ENCODE measurements at places on chromosomes 6 and 20.

- DNase-seq, result no peak
These were observed 143.7 kb downstream of the SMOC2 start for GRCh38 chr6:168584671-168585070.

GRCh38 chr6:49913636-49914375 lies 47.5 kb upstream of the CRISP1 start:
- peak; percentile 69 for DNase-seq

DNA sequence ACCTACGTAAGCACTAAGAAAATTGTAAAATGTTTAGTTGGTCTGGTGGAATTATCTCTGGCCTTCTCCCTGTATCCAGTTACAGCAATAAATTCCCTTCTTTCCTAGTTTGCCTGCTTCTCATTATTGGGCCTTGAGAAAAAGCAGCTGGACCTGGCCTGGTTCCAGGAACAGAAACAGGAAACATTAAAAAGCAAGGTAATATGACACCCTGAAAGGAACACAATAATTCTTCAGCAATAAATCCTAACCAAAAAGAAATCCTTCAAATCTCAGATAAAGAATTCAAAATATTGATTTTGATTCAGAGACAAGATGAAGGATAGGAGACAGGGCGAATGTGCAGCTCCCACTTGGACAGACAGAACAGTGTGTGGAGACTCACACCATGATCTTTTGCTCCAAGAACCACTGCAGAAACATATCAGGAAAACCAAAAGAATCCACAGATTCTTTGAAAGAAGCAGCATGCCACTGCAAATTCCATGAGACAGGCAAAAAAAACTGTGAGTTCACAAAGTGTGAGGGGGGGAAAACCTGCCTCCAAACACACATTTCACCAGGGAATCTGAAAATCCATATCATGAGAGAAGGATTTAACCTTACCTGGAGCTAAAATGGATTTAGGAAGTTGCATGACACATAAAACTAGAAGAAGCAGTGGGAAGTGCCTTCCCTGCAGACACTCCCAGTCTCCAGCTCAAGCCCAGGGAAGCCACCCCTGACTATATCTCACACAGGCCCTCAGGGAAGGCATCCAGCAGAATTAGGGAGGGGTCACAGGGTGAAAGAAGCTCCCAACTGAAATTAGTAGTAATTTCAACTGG lies 28.9 kb downstream of the TREM1 start:
- DNase-seq, result peak; percentile 74

DNA sequence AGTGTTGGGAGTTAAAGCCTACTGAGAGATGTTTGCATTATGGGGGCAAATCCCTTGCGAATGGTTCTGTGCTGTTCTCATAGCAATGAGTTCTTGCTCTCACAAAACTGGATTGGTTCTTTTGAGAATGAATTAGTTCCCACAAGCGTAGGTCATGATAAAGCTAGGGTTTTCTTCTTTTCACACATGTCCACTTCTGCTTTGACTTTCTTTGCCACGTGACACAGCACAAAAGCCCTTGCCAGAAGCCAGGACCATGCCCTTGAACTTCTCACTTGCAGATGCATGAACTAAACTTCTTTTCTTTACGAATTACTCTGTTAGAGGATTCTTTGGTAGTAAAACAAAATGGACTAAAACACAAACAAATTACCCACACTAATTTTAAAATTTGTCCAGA lies 922.8 kb downstream of the EPHA7 start:
- peak; percentile 60 for DNase-seq

GRCh38 chr6:6923605-6924004 lies 184.2 kb upstream of the RREB1 start:
- DNase-seq, result no peak

DNA sequence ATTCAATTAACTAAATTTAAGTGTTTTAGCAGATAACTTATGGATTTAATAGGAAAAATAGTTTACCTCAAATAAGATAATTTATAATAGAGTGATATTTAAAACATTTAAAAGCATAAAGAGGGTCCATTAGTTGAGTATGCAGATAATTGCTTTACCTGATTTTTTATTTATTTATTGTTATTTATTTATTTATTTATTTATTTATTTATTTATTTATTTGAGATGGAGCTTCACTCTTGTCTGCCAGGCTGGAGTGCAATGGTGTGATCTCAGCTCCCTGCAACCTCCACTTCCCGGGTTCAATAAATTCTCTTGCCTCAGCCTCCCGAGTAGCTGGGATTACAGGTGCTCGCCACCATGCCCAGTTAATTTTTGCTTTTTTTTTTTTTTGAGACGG lies 982.9 kb downstream of the TFAP2A start:
- DNase-seq, result no peak

- no peak for DNase-seq
These were observed 28.4 kb upstream of the OSTM1 start for GRCh38 chr6:108102965-108103364.

DNA sequence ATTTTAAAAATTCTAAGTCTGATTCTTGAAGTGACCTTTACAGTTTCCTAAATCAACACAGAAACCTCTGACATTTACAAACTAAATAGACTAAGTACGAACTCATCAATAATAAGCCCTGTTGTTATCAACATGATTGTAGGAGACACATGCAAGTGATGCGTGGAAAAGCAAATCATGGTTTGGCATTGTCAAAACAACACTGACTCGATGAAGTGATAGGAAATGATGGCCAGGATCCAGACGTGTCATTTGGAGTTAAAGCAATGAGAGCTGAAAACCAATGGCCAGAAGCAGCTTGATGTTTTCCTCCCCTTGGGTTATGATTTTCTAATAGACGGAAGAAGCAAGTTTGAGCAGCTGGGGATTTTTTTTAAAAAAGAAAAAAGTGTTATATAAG lies 117.4 kb upstream of the FAM184A start:
- DNase-seq, result peak; percentile 33

- DNase-seq, result no peak
These were observed 16.2 kb upstream of the TREM1 start for GRCh38 chr6:41302638-41303037.

GRCh38 chr6:148358196-148358785 lies 15.7 kb downstream of the SASH1 start:
- DNase-seq, result no peak

GRCh38 chr6:73177221-73177944 lies 47.9 kb downstream of the KHDC1L start:
- DNase-seq, result no peak

DNA sequence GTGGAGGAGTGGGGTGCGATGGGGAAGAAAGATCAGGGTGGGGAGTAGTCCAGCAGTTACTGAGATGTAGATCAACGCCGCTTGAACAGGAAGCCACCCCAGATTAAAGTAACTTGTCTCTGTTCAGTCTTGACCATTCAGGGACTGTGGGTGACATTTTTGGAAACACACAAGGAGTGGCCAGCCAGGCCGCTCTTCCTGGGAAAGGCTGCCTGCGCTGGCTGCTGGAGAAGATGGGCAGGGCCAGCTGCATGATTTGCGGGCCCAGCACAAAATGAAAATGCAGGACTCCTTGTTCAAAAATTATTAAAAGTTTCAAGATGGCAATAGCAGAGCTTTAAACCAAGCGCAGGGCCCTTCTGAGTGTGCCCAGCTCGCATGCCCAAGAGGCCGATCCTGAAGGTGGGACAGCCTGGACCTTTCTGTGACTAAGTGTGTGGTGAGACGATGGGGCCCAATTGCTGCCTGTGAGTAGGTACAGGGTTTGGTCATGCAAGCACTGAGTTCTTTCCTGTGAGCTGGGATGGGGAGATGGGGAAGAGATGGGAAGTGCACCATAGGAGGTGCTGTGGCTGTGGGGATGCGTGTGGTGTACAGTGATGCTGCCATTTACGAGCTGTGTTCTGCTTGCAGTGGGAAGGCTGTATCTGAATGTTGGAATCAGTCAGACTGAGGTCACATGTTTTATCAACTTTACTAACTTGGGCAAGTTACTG lies 51.3 kb downstream of the DAAM2 start:
- DNase-seq, result no peak

DNA sequence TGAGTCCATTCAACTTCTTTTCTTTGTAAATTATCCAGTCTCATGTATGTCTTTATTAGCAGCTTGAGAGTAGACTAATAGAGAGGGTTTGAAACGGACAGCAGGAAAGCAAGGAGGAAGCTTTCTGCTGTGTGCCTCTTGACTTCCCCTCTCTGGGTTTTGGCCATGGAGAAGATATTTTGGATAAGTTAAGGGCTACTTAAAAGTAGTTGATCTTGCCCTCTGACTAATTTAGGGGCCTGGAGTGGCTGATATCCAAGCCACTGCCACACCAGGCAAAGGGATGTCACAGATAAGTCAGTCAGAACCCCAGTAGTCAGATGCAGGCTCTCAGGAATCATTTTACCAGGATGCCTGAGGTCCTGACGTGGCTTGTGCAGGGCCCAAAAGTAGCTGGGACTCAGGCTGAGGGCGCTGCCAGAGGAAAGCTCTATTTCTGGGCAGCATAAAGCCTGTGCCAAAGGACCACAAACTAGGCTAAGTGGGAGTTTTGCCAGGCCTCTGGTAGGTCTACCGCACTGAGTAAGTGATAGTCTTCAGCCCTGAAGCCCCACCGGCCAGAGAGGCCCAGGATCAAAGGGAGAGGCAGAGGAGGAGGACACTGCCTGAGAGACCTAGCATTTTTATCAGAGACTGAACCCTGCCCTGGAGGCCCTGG lies 41.6 kb upstream of the IYD start:
- DNase-seq, result no peak

DNA sequence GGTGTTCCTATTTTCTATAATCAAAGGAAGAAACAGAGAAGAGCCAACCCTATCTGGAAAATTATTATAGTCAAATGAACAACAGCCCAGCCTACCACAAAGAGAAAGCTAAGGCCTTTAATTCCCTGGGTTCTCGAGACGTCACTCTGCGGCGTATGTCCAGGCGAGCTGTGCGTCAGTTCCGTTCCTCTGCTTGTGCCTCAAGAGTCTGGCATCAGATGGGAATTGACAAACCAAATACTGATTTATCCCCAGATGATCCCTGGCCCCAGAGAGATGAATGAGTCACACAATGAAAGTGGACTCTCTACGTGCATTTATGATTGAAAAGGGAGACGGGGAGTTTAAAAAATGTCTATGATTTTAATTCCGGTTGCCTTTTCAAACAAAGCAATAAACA lies 151.6 kb upstream of the PDE10A start:
- no peak for DNase-seq

DNA sequence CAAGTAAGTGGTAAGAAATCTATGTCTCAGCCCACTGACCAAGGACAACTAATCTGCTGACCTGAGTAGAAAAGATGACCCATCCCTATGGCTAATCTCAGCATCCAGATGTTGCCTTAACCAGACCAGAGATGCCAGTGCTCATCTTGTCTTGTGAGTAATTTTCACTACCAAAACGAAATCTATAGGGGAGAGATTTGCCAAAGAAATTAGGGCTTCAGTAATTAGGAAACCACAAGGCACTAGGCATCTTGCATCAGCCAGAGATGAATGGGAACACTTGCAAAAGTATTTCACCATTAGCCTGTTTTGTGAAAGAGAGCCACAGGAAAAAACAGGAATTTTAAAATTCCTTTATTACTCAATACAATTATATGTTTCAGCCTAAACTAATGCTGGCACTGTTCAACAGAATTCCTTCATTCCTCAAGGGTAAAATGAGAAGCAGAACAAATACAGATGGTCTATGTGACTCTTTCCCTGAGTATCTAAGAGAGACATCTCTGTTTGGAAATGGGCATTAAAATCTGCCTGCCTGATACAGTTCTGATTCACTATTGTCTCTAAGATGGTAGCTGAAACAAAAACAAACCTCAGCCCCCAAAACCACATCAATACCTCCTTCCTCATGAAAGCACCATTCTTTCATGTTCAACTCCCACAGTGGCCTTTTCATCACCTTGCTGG lies 87.8 kb downstream of the GMDS start:
- DNase-seq, result no peak

DNA sequence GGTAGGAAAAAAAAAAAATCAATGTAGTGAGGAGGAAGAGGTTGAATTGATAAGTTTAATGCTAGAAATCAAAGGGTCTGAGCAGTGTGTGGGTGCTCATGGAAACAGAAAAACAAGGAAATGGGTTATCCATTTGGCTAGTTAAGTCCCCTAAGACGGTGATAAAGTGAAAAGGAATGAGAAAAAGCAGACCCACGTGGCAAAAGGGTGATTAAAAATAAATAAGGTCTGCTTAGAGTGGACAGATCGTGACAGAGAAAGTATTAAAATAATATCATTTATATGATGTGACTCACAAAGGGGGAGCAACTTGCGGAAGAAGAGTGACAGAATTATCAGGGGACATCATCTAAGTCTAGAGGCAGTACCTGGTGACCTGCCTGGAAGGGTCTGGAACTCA lies 251.7 kb upstream of the THEMIS start:
- no peak for DNase-seq

DNA sequence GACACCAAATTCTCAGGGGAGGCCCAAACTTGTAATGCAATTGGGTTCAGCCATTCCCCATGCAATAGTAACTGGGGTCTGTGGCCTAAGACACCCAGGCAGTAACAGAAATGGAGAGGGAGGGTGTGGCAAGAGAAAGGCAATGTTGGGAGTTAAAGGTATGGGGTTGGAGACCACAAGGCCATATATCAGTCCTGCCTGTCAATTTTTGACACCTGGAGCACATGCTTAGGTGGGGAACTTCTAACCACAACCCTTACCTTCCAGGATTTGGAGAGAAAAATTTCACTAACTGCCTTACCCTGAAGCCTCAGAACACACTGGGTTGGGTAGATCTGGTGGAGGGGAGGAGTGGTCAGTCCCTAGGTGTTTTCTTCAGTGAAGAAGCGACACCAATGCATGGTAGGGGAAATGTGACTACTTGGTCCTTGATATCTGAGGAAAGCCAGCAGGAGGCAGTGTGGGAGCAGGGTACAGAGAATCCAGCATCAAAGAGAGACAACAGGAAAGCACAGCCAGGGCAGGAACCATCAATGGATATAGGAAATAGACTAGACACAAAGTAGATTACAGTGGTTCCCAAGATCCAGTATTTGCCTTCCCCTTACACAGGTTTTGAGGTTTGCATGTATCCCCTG lies 6.8 kb upstream of the USP49 start:
- DNase-seq, result peak; percentile 17

- no peak for DNase-seq
These were observed 17.2 kb downstream of the C6orf132 start for GRCh38 chr6:42125231-42125630.

DNA sequence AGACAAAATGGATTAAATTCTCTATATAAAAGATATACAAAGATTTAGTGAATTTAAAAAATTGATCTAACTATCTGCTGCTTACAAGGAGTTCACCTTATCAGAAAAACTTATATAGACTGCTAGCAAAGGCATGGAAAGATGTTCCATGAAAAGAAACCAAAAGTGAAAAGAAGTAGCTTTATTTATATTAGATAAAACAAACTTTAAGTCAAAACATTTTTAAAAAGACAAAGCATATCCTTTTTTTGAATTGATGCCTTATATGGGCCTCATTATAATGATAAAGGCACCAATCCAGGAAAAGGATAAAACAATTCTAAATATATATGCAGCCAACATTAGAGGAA lies 334.2 kb downstream of the MEI4 start:
- DNase-seq, result no peak

GRCh38 chr6:122752459-122752858 lies 27.1 kb upstream of the FABP7 start:
- peak; percentile 51 for DNase-seq

- no peak for DNase-seq
These were observed 17.7 kb downstream of the UTRN start for GRCh38 chr6:144302701-144303372.

- no peak for DNase-seq
These were observed 77.1 kb upstream of the SLC4A11 start for GRCh38 chr20:3316136-3316535.
